Posterior vena cava (tissue), 2 donors: ENCODE measurements at places on chromosomes 12 and 14. TPM values are rescaled to one million over a fixed set of nuclear protein-coding genes. Genes with fewer than 3 reads are reported as not detected.

- DNase-seq = no peak
Observed at GRCh38 chr12:108605000-108605689, 7.3 kb upstream of the TMEM119 start.

DNA sequence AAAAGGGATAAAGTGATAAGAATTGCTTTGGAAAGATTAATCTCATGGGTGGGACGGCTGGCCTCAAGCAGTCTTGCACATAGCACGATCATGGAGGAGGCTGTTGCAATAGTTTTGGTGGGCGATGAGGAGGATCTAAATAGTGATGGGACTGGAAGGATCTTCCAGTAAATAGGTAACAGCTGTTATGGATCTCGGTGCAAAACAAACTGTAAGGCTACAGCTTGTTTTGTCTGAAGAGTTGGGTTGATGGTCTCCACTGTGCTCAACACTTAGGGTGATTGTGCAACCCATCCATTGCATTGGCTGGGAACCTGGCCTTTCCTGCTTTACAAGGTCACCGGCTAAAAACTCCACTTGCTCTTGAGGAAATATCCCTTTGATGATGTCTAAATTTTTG, 21.0 kb downstream of the IGF1 start:
- DNase-seq = no peak

GRCh38 chr12:30700216-30700900, 4.7 kb upstream of the IPO8 start:
- no peak for DNase-seq

The NFATC4 gene
- total RNA-seq = 87.2 TPM

DNA sequence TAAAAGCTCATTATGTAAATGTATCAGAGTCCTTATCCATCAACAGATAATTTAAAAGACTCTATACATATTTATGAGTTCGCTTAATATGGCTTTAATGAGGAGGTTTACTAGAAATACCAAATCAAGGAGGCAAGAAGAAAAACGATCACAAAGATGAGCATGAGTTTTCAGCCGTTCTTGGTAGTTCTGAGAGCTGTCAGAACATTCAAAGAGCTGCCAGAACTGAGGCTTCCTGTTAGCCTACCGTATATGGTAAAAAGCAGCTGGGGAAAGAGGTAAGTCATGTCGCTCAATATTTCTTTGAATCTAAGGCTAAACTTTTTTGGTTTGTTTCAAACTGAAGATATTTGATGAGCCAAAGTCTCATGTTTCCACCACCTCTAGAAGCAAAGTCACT, 115.3 kb upstream of the PLXNC1 start:
- DNase-seq = no peak

DNA sequence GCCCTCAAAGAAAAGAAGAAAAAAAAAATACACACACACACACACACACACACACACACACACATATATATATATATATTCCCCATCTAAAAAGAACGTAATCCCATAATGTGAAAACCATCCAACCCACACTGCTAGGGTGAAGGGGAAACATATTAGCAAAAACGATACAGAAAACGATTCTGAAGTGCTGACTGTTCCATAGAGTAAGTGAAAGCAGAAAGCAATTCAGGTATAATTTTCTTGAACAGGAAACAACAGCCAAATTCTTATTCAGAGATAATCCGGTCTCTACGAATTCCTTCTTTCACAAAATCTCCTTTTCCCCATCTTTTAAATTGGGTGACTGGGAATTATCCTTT, 393.5 kb downstream of the NOVA1 start:
- no peak for DNase-seq

- no peak for DNase-seq
Observed at GRCh38 chr14:25178255-25178654, 128.3 kb upstream of the STXBP6 start.

GRCh38 chr12:70190262-70191010, 52.8 kb upstream of the CNOT2 start:
- DNase-seq = no peak

The ARHGEF25 gene
- total RNA-seq = 78.8 TPM

GRCh38 chr12:122052285-122052684, 26.3 kb upstream of the MLXIP start:
- no peak for DNase-seq

DNA sequence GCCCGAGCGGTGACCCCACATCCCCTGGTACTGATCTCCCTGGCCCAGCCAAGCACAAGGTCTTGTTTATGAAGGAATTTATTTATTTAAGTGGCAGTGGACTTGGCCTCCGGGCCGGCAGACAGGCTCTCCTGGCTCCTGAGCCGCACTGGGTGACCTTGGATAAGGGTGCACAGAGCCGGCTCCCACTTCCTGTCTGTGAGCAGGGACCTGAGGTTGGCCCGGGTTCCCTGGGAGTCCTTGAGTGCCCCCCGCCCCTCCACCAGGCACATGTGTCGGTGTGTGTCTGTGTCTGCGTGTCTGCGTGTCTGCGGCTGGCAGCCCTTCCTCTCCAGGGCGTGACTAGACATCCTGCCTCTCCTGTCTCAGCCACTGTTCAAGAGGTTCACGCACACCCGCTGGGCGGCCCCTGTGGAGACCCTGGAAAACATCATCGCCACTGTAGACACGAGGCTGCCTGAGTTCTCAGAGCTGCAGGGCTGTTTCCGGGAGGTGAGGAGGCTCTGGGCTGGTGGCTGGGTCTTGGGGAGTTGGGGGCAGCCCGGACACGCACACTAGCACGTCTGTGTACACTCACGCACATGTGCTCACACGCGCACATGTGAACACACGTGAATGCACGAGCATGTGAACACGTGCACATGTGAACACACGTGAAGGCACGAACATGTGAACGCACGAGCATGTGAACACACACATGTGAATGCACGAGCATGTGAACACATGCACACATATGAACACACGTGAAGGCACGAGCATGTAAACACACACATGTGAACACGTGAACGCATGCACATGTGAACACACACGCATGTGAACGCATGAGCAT, 9.3 kb downstream of the TNFAIP2 start:
- peak; percentile 64 for DNase-seq

The VSX2 gene
- total RNA-seq = not detected

DNA sequence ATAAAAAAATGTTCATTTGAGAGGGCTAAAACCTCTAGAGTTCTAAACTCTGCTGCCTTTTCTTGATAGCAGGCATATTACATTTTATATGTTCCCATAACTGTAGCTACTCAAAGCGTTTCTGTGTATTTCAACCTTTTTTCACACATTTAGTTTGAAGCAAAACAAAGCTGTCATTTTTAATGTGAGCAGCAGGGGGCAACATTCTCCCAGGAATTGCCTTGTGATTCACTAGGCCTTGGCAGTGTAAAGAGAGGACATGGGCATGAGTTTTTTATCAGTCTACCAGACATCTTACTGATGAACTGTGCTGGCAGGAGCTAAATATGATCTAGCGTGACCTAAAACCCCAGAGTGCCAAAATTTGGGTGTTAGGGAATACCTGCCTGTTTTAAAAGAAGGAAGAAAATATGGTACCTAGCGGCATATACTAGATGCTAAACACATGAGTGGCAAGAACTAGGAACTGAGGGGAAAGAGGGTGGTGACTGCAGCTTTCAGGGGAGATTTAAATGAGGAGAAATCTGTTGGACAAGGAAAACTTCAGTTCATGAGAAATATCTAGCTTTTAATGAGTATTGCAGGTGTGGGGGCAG, 65.3 kb downstream of the IFT43 start:
- DNase-seq = no peak

DNA sequence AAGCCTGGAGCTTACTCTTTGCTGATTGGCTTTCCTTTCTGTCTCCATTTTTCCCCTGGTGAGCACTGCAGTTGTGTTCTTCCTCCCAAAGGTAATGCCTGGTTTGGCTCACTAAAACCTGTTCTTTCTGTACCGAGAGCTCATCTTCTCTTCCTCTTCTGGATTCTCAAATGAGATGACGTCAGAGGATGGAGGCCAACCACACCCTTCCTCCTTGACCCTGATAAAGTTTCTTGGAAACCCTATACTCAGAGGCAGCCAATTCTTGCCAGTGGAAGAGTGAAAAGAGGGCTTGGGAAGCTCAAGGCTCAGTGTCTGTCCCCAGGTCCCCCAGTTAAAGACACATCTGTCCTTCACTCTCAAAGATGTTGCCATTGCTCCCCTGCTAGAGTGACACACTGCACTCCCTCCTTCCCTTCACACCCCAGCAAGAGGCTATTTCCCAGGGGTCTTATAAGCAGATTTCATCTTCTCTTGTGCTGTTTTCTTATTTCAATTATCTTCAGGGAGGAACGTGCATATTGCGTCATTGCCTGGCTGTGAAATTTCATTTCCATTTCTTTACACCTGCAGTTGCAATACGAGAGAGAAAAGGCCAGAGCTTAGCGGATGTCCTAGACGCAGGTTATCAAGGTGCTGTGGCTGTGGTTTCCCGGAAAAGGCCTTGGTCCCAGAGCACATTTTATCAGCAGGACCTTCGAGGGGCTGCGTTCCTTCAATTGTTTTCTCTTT, 27.3 kb downstream of the NTF3 start:
- DNase-seq = no peak

DNA sequence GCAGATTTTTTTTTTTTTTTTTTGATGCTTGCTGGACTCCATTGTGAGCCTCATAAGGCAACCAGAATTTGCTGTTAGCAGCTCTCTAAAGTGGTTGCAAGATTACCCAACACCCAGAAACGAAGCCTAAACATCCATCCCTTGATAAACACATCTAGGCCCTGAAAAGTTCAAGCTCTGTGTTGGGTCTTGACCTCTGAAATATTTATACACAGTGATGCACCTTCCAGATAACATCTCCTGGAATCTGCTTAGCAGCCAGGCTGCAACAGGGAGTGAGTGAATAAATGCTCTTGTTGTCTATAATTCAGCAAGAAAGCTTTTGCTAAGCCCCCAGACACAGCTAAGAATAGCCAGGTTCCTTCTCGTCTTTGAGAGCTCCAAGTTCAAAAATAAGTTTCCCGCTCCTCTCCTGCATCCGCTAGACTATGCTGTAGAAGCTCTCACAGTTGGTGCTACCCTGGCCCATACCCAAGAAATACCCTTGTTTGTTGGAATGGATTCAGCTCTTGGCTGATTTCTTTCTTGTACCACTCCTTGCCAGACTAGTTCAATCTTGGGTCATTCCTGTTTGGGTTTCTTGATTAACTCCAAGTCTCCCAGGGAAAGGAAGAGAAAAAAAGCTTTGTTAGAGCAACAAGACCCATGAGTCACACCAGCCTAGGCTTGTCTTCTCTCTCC, 610.6 kb upstream of the TBX3 start:
- no peak for DNase-seq

GRCh38 chr12:75269209-75269608, 59.6 kb upstream of the KCNC2 start:
- no peak for DNase-seq

The LYZ gene
- total RNA-seq = 50.3 TPM

GRCh38 chr14:60514741-60515491, 6.0 kb downstream of the SIX6 start:
- no peak for DNase-seq

DNA sequence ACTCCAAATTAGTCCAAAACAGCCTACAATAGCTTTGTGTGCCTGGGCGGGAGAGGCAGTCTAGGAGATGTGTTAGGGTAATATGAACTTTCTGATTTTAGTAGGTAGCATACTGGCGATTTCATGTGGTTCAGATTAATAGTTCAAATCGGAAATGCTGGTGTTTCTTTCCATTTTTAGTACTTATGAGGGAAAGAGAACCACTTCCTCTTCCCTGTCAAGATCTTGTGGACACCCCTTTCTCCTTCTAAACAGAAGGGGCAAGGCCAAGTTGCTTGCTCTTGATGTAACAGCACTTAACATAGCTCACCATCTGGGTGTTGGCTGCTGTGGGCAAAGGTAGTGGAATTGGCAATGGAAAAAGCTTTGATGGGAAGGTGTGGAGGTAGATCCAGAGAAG, 32.2 kb upstream of the IGF1 start:
- DNase-seq = no peak

DNA sequence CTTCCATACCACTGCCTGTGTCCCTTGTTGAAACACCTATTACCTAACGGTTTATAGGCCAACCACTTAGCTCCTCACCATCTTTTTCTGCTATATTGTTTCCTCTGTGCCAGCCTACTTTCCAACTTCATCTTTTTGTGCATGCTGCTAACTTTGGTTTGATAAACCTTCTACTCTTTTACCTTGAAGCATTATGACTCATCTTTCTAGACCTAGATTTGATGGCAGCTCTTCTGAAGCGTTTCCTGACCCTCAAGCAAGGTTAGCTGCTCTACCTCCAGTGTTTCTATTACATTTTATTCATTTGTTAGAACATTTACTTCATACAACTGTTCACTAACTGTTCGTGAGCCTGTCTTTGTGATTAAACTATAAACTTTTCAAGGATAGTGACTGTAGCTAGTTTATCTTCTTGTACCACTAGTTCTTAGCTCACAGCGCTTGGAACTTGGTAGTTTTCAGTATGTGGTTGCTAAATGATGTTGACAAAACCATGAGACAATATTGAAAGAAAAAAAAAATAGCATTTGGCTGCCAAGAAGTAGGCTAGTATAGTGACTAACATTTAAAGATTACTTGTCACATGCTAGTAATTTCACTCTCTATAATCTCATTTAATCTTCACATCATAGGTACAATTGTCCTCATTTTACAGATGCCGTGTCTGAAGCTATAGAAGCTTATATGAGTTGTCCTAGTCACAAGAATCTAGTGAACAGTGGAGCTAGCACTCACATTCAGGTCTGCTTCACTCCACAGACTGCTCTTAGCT, 79.5 kb downstream of the APAF1 start:
- DNase-seq = no peak

DNA sequence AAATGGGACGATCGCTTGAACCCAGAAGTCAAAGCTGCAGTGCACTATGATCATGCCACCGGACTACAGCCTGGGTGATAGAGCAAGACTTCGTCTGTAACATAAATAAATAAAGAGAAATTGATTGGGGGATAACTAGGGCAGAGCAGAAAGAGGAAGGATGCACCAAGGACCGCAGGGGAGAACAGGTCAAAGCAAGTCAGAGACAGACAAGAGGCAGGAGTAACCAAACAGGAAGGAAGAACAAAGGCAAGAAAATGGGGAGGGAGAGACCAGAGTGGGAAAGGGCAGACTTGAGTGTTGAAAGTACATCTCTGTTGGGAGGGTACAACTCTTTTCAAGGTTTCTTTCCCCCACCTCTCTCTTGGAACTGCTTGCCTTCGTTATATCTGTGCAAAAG, 50.8 kb upstream of the ELK3 start:
- DNase-seq = no peak

DNA sequence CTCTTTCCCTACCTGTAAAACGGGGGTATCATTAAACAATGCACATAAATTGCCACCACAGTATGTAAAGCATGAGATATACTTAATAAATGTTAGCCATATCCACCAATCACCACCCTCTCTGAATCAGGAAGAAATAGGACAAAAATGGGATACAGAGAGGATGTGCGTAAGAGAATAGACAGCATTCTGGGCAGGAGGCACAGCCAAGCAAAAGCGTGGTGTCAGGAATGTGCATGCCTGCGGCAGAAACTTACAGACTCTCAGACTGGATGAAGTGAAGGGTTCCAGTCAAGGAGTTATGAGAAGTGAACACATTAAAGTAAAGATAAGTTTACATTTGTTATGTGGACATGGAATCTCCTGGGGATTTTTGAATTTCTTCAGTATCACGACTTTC, 121.7 kb upstream of the MDM1 start:
- no peak for DNase-seq

The CACNA2D4 gene
- 7.3 TPM for total RNA-seq

The SLCO1B1 gene
- total RNA-seq = not detected

- no peak for DNase-seq
Observed at GRCh38 chr12:19544353-19544752, 105.1 kb downstream of the AEBP2 start.
